Adipocyte (in vitro differentiated cells): ENCODE measurements at places on chromosomes 4 and X.

- peak; percentile 55 for DNase-seq
These were observed 1317.4 kb upstream of the TENM3 start for GRCh38 chr4:180925805-180926204.

DNA sequence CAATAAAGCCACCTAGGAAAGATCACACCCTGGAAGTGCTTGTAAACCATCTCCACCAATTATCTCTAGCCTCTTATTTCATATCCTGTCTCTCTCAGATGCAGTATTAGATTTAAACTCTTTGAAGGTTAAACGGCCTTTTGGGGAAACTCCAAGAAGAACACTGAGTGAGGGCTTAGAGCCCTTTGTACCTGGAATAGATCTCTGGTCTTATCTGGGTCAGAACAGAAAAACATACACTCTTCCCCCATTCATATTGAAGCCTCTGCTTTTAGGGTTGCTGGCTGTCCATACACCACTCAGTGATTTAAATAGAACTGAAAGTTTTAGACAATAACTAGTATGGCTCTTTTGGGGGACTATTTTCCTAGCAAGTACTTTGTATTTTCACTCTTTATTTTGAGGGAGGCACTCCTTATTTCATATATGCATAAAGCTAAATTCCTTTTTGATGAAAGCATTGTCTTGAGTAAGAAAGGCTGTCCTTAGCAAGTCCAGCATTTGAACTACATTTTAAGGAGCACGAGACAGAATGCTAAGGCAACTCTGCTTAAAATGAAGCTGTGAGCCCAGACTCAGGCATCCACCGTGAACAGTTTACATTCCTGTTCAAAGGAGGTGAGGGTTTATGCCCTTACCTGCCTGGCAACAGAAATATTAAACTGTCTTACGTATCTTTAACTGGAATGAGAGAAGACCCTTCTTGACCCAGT, 17.4 kb downstream of the YY2 start:
- DNase-seq: peak; percentile 54

- DNase-seq: no peak
These were observed 159.6 kb downstream of the STIM2 start for GRCh38 chr4:27020203-27020602.

DNA sequence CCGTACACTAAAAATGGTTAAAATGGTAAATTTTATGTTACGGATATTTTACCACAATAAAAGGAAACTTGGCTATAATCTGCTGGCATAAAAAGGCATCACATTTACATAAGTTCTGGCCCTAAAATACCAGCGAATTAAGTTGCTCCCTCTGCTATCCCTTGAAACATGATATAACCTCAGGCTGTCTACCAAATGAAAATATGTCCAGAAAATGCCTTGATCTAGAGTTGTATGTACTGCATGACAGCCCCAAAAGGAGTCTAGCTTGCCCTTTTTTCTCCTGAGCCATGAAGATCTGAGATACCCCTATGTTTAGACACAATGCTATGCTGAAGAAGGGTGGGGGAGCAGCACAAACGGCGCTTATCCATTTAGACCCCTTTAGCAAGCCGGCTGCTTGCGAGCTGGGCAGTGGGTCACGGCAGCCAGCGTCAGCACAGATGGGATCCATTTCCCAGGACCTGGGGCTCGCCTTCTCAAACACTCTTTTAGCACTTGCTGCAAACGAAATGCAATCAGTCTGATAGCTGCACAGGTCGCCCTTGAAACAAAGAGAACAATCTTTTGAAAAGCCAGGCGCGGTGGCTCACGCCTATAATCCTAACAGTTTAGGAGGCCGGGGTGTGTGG, 77.0 kb downstream of the AFAP1 start:
- DNase-seq: peak; percentile 64

DNA sequence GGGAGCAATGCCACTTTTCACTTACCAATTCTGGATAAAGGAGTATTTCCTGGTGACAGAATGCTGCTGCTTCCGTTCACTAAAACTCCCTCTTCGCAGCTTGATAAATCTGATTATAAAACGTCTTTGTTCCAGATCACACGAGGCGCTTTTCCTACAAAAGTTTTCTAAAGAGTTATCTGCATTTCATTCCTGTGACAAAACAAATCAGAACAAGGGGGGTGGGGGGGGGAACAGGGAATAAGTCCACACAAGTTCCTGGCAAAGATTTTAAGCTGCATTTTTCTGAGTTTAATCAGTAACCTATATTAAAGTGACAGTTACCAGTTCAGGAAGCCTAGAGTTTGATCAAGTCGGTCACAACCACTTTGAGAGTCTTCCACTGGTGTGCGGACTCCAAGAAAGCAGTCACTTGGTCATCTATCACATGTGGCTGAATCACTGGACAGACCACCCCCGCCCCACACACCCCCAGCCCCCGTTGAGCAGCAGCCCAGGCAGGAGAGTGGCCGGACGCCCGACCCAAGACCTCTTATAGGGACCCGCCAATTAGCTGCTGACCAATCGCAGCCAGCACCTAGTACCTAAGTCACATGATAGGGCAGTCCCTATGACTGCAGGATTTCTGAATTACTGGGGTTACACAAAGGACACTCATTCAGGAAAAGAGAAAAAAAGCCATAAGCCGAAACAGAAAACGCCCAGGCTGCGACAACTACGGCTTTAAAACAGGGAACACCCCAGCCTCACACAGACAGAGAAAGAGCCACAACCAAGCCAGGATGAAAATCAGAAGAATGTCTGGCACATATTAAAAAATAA, 569.3 kb upstream of the DIPK2B start:
- DNase-seq: peak; percentile 87

- no peak for DNase-seq
These were observed 1195.2 kb downstream of the TECRL start for GRCh38 chr4:63214076-63214475.

- no peak for DNase-seq
These were observed 11.1 kb upstream of the NAT8L start for GRCh38 chr4:2047781-2048581.

DNA sequence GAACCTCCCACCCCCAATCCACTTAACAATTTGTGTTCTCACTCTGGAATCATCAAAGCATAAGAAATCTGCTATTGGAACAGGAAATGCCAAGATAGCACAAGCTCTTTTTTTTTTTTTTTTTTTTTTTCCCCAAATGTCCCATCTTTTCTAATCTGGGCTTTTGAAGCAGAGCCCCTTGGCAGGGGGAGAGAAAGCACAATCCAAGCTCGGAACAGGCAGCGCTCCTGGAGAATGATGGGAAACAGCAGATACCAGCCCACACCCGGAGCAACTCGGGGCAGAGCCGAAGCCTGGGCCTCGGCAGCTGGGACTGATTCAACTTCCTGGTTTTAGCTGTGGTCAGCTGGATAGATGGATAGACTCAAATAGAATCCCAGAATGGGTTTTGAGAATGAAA, 235.1 kb downstream of the QDPR start:
- peak; percentile 58 for DNase-seq

- no peak for DNase-seq
These were observed 2.0 kb downstream of the PDZD4 start for GRCh38 chrX:153828308-153828707.

DNA sequence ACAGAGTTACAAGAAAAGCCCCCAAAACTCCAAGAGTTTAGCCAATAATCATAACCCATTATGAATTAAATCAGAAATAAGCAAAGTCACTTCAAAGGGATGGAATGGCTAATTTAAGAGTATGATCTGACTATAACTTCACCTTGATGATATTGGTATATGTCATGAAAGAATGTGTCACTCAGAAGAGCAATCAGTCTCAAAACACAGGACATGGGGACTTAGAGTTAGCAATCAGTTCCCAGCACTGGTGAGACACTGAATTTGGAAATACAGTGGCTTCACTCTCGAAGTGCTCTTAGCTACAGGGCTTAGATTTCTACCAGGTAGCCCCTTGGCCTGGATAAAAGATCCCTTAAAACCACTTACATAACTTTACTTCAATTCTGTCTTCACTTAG, 65.7 kb upstream of the EXOC1L start:
- no peak for DNase-seq

- DNase-seq: no peak
These were observed 555 bp downstream of the CFI start for GRCh38 chr4:109801099-109801789.

- DNase-seq: no peak
These were observed 36.8 kb upstream of the NAA11 start for GRCh38 chr4:79362626-79363025.

GRCh38 chr4:177051473-177052060, 258.1 kb upstream of the NEIL3 start:
- peak; percentile 19 for DNase-seq

GRCh38 chr4:38692421-38692820, 28.4 kb downstream of the KLF3 start:
- DNase-seq: no peak

DNA sequence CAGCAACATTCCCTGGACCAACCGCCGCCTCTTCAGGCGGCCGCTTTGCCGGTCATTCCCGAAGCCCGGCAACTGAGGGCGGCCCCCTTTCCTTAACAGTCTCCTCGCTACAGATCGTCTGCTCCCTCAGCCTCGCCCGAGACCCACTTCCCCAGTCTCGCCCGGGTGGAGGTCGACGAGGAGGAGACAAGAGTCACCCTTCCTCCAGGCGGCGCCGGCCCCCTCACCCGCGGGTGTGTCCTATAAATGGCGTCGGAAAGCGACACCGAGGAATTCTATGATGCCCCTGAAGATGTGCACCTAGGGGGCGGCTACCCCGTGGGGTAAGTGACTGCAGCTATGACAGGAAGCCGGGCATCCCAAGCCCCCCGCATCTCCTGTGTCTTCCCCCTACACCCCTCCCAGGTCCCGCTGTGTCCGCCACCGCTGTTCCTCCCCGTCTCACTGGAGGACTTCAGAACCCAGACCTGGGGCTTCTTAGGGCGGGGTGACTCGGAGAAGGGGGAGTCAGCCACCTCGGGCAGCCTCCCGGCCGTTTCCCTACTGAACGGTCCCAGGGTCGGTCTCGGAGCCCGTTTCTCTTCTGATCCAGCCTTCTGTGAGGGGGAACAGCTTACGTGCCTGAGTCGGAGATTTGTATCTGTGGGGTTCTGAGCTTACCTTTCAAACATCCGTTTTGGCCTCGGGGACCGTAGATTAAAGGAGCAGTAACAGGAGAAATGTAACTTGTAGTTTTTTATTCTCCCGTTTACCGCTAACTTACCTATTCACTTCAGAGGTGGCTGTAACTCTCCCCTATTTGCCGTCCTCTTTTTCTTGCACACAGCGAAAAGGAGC, 570 bp downstream of the WDR44 start:
- peak; percentile 59 for DNase-seq

DNA sequence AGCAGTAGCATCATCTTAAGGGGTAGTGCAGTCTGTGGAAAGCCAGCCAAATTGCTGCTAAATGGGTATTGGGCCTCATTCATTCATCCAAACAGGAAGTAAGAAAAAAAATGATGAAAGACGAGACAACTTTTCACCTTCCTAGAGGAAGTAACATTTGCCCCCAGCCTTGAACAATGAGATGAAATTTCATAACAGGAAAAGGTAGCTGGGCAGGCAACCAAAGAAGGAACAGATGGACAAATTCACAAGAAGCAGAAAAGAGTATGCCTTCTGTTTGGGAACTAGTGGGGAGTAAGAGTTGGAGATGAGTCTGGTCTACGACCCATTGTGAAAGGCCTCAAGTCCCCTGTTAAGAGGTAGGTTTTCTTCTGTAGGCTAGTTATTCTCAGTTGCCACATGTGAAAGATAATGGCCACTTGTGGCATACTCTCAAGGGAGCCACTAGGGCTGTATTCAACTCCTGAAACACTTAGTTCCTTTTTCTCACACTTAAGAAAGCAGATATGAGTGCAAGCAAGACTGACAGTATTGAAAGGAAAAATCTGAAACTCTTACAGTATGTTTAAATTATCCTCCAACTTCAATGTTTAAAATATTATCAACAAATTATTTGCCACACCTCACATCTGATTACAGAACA, 190.4 kb downstream of the AR start:
- DNase-seq: no peak

DNA sequence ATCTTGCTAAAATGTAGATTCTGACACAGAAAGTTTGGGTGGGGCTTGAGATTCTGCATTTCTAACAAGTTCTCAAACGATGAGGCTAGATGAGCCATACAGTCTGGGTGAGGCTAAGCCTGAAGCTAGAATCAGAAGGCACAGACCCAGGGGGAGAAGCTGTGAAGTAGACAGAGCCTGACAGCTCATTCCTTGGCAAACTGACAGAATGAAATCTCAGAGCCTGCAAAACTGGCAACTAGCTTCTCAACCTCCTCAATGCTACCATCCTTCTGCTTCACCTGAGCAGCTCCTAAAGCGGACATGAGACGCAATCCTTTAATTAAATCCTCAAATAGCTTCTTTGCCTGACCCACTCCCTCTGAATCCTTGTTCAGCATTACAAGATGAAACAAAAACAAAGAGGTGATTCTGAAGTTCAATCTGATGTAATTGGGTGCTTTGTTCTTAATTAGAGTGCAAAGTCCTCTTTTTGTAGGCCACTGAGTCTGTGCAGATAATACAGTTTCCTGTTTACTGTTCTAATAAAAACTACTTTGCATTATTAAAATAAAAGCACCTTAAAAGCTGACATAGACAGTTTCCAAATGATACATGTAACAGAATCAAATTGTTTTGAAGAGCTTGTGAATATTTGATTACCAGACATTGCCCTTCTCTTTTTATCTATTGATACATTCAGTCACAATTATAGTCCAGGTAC, 71.0 kb upstream of the BMP2K start:
- DNase-seq: peak; percentile 62

DNA sequence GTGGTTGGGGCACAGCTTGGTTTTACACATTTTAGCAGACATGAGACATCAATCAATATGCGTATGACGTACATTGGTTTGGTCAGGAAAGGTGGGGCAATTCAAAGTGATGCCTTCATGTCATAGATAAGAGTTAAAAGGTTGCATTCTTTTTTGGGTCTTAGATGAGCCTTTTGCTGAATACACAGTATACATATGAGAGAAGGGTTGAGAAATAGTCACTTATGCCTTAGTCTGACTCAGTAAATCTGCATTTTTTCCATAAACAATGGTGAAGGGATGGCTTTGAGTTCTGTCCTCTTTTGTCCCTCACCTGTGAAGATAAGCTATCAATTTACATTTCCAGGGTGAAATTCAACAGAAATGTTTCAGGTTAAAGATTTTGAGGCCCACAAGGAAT, 43.9 kb upstream of the UGT2B15 start:
- no peak for DNase-seq

DNA sequence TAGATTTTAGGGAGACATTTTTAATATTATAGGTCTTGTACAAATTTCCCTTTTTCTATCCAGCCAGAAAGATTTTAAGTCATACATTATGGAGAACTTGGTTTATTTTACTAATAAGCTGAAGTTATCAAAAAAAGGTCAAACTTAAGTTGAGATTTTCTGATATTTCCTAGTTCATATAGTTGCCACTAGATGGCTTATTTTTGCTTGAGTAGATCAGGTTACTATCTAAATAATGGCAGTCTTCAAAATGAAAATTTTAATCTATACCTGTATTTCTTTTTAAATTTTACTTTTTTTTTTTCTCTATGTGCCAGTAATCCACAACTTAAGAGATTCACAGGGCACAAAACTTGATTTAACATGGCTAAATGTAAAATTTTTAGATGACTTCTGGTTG, 52.3 kb downstream of the USP9X start:
- DNase-seq: peak; percentile 54

- peak; percentile 85 for DNase-seq
These were observed 9.6 kb downstream of the SLC25A5 start for GRCh38 chrX:119477812-119478232.
